ENCODE measurements at places on chromosomes 16 and 17.

- no peak for DNase-seq
Measured at GRCh38 chr17:59683283-59683682, 23.9 kb downstream of the PTRH2 start.

GRCh38 chr17:9022573-9023391 lies 1.5 kb downstream of the NTN1 start:
- no peak for DNase-seq

GRCh38 chr17:68326681-68327080 lies 35.4 kb downstream of the ARSG start:
- DNase-seq = no peak

DNA sequence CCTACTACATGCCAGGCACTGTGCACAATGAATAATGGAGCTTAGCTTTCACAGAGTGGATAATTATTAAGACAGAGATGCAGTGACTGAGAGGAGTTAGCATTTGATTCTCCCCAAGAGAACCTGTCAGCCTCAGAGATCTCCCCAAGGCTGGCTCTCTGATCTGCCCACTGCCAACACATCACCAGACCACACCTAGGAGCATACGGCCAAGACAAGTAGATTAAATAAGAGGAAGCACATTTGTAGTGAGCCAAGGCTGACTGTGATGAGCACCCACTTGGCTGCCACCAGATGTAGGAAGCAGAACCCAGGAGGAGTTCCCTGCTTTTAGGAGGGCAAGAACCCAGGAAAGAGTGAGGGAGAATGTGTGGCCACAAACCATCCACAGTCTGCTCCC lies 130.1 kb downstream of the SPACA3 start:
- no peak for DNase-seq

DNA sequence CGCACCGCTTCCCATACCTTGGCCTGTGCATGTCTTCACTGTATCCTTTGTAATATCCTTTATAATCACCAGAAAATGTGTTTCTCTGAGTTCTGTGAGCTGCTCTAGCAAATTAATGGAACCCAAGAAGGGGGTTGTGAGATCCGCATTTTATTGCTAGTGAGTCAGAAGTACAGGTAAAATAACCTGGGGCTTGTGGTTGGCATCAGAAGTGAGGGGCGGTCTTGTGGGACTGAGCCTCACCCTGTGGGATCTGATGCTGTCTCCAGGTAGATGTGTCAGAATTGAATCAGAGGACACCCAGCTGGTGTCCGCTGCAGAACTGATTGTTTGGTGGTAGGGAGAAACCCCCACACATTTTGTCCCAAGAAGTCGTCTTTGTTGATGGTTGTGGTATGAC lies 382.4 kb downstream of the SNX29 start:
- DNase-seq = no peak

DNA sequence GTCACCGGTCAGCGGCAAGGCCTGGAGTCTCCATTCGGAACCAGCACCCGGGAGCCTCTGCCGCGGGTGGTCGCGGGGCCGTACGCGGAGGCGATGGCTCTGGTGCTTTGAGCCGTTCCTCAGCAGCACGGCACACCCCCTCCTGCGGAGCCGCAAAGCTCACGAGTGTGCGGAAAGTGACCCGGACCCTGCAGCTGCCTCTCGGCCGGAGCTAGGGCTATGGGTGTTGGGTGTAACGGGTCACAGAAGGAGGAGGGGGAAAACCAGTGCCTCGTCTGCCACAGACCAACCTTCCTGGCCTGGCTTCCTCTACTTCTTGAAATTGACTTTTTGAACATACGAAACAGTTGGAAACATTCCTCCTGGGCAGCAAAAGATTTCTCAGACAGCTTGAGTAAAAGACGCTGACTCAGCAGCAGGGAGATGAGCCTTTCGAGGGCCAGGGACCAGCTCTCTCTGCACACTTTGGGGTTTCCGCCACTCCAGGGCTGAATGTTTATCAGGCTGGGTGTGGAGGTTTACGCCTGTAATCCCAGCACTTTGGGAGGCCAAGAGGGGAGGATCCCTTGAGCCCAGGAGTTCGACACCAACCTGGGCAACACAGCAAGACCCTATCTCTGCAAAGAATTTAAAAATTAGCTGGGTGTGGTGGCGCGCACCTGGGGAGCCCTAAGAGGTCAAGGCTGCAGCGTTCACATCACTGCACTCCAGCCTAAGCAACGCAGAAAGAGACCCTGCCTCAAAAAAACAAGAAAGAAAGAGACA lies 26.4 kb upstream of the PITPNA start:
- no peak for DNase-seq

DNA sequence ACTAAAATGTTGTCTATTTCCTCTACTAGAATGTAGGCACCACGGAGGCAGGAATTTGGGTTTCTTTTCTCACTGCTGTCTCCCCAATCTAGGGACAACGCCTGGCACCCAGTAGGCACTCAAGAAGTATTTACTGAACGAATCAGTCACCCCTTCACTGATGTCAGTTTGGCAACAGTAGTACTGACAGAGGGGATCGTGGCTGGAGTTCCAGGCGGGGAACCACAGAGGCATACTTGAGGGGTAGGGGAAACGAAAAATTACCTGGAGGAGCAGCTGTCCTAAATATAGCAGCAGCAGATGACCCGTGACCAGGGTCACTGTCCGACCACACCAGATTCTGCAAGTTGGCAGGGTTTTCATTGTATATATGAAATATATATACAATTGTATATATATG lies 33.3 kb downstream of the TRIM25 start:
- DNase-seq = no peak

- no peak for DNase-seq
Measured at GRCh38 chr16:1301562-1301961, 7.9 kb upstream of the UBE2I start.

GRCh38 chr16:50251375-50252081 lies 14.8 kb upstream of the ADCY7 start:
- DNase-seq = peak; percentile 85

DNA sequence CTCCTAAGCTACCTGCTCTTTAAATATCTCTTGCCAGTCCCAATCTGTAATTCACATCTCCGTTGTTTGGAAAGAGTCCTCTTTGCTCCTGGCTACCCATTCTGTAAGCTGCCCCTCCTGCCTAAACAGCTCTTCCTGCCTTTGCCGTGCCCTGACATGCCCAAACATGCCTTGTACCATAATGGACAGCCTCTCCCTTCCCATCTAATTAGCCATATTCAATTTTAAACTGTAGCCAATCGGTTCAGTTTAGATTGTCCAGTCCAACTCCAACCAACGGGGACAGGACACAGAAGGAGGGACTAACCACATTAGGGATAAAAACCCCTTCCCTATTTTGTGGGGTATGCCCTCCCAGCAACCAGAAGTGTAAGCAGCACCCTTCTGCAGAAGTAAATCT lies 30.6 kb upstream of the CLEC3A start:
- DNase-seq = no peak

DNA sequence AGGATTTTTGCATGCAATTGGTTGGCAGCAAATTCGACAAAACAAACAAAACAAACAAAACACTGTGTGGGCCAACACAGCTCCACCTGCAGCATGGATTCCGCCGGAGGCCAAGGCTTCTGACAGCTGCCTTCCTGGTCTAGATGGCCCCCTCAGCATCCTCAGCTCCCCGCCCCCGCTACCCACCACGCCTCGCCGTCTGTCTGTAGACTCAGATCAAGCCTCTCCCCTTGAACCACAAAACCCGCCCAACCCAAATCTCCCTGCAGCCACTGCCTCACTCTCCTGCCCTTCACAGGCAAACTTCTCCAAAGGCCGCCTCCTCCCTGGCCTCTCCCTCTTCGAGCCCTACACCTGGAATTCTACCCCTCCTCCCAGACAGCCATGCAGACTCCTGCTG lies 57.9 kb downstream of the RTN4RL1 start:
- DNase-seq = no peak

GRCh38 chr17:21012736-21013135 lies 30.1 kb downstream of the USP22 start:
- DNase-seq = no peak

GRCh38 chr17:6660101-6660500 lies 8.5 kb downstream of the C17orf100 start:
- DNase-seq = no peak

DNA sequence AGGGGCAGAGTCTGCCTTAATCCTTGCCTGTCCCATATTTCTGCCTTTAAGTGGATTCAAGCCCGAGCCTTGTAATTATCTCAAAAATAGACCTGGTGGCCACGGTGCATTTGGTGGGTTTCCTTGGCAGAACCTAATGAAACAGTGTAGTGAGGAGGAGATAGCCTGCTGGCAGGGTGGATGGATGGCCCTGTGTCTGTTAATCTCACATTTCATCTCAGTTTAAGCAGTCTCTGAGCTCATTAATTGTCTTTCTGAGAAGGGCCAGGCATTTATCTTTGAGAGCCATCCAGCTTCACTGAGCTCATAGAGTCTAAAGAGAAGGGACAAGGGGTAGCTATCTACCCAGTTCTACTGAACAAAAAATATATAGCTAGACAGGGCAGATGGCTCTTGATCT lies 364.0 kb upstream of the EEF2KMT start:
- DNase-seq = no peak

DNA sequence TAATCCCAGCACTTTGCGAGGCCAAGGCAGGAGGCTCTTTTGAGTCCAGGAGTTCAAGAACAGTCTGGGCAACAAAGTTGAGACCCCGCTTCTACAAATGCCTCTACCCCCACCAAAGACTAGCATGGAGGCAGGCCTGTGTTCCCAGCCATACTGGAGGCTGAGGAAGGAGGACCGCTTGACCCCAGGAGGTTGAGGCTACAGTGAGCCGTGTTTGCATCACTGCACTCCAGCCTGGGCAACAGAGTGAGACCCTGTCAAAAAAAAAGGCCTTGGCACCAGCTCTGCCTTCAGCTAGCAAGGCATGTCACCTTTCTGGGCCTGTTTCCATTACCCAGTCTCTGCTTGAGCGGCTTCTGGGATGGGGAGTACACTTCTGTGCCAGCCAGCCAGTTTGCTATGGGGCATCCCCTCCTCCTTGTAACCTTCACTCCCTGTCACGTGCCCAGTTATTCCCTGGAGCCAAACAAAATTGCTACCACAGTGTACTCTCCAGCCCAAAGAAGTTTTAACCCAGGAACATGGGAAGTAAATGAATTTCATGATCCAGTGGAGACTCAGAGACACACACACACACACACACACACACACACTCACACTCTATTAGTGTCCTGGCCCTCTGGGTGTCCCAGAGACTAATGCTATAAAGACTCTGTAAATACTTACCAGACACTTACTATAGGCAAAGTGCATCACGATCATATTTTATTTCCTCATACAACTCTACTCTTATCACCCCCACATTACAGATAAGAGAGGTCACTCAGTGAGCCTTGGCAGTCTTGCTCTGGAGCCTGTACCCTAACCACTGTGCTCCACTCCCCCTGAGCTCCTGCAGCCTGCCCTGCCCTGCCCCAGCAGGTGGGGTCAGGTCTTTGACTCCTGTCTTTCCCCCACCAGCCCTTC lies 2.5 kb downstream of the CISD3 start:
- DNase-seq = no peak

GRCh38 chr17:38922538-38923297 lies 2.7 kb upstream of the LASP1NB start:
- DNase-seq = peak; percentile 71

- DNase-seq = peak; percentile 39
Measured at GRCh38 chr17:21289902-21290571, 5.5 kb downstream of the MAP2K3 start.

GRCh38 chr17:27670791-27671590 lies 40.0 kb downstream of the LGALS9 start:
- no peak for DNase-seq

DNA sequence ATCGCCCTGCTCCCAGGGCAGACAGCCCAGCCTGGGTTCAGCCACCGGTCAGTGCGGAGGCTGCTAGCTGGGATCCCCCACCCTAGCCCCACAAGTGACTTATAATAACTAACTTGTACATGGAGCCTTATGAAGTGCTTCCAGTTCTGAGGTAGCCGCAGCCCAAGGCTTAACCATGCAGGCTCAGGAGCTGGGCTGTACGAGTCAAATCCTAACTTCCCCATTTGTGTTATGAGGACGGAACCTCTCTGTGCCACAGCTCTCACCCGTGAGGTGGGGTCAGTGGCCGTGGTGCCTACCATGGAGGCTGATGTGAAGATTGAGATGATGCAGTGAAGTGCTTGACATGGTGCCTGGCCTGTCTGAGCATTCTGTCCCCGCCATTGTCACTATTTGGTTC lies 27.8 kb upstream of the GOSR2 start:
- DNase-seq = no peak

DNA sequence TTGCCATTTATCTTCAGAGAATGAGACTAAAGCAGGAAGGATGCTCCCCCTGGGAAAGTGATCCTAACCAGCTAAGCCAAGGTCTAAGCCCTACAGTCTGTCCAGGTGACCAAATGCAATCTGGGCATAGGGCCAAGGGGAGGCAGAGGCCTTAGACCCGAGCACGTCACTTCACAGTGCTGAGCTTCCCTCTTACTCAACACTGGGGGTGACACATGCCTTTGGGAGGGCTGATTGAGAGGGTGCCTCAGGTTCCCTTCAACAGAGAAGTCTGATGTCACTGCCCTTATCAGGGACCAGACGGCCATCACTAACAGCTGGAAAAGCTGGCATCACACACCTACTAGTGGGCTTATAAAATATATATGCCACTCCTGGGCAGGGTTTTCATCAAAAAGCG lies 4.0 kb downstream of the CIAO2B start:
- DNase-seq = no peak

DNA sequence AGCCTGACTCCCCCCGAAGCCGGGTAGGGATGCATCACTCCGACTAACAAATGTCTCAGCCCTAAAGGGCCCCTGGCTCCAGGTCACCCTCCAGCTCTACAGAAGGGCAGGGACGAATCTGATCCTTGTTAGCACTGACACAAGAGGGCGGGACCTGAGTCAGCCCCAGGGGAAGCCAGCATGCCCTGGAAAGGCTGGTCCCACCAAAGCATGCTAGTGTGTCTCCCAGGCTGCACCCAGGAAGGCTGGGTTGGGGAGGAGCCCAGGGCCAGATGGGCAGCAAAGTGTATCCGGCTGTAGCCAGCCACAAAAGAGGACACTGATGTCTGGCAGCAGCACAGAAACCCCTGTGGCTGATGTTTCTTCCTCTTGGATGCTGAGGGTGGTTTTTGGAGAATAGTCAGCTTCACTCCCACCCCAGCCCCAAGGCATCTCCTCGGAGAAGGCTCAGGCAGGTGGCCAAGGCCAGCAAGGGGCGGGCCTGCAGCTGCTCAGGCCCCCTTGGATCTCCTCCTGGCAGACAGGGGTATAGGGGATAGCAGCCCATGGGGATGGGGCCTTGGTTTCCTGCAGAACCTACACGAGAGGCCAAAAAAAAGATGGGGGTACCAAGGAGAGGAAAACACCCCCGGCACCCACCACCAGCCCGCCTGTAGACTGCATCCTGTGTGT lies 11.0 kb downstream of the NATD1 start:
- DNase-seq = no peak

DNA sequence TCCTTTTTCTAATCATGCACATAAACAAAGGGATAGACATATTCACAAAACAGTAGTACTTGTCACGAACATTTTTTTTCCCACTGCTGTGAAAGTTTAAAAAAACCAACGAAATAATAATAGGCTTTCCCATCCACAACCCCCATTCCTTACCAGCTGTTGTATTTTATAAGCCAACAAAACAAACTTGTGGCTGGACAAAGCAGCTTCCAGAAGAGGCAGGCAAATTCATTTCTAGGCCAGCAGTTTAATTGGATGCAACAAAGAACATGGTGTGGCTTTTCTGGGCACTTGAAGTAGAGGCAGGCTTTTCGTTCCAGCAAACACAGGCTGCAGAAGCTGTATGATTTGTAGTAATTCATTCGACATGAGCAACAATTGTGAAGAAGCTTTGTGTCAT lies 56.0 kb upstream of the FAM20A start:
- no peak for DNase-seq

GRCh38 chr17:45129426-45129939 lies 2.8 kb downstream of the PLCD3 start:
- no peak for DNase-seq

- DNase-seq = no peak
Measured at GRCh38 chr16:84191466-84191865, 509 bp downstream of the ADAD2 start.

All from MG63 (cell line).